Liver (tissue), 10 donors: ENCODE measurements at places on chromosomes 7 and 10. TPM values are rescaled to one million over a fixed set of nuclear protein-coding genes. Genes with fewer than 3 reads are reported as not detected.

Gene ATG9B
- polyA plus RNA-seq: not detected

Gene LHFPL3
- not detected for polyA plus RNA-seq

Gene TSPAN12
- 13.1 TPM for polyA plus RNA-seq

Gene HMX2
- polyA plus RNA-seq: not detected

Gene MACC1
- 0.02 TPM for polyA plus RNA-seq

Gene FAM20C
- 31.3 TPM for polyA plus RNA-seq

Gene ST8SIA6
- 0.53 TPM for polyA plus RNA-seq
